ENCODE measurements at places on chromosomes 6 and 20.
A peak's percentile ranks its signal among the peaks of the same experiment; 100 is the strongest.

DNA sequence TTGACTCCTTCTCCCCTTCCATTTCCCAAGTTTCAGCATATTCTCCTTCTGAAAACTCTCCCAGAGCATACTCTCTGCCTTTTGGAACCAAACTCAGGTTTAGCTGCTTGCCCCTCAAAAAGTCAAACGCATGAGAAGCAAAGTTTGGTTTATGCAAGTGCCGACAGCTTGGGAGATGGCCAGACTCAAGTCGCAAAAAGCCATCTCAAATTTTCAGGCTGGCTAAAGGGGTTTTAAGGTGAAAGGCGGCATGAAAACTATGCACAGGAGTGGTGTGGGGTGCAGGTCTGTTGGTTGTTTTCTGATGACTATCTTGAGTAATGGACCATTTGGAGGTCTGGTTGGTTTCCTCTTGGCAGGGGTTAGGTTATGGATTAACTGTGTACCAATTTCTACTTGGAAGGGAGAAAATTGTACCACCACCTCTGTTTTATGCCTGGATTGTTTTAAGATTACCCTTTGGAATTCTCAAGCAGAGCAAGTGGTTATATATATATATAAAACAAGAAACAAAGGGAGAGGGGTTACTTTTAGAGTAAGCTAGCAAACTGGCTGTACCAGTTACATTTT, 52.4 kb upstream of the SCGN start:
- DNase-seq = no peak

DNA sequence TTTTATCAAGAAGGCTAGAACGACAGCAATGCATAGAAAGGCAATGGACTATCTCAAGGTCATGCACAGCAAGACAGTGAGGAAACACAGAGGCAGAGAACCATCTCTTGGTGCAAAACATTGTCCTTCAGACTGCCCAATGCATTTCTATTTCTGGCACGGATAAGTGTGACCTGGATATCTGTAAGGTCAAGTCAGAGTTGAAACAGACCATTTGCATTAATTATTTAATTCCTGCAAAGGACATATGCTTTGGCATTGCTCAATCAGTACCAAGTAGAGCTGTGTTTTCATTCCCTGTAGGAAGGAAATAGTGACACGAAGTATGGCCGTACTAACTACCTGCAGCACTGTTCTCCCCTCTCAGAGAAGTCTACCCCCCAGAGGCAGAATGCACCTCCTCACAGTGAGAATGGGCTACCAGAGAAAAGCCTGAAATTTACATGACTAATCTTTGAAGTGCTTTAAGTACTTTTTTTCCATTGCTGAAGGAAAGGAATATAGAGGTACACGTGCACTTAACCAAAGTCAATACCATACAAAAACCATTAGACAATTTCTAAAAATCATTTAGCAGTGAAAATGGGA, 32.1 kb upstream of the GSTA4 start:
- DNase-seq = no peak

- DNase-seq = no peak
Measured at GRCh38 chr6:36269834-36270705, at the start of gene PNPLA1. PNPLA1 (plus strand) TSS chr6:36270060; CDS start chr6:36270460, 400 bp downstream.

- no peak for DNase-seq
Measured at GRCh38 chr6:13908955-13909381, 15.8 kb upstream of the RNF182 start.

DNA sequence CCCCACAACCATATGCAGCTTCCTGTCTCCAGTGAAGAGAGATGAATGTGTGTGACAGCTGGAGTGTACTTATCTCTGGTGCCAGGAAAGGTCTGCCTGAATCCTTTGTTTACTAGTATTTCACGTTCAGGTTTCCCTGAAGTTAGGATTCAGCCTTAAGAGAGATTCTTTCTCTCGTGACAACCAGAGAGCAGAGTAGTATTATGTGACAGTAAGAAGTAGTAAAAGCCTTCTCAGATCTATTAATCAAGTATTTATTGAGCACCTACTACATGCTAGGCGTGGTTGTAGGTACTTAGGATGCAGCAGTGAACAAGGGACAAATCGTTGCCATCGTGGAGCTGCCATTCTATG, 949 bp downstream of the KIFC1 start:
- no peak for DNase-seq

DNA sequence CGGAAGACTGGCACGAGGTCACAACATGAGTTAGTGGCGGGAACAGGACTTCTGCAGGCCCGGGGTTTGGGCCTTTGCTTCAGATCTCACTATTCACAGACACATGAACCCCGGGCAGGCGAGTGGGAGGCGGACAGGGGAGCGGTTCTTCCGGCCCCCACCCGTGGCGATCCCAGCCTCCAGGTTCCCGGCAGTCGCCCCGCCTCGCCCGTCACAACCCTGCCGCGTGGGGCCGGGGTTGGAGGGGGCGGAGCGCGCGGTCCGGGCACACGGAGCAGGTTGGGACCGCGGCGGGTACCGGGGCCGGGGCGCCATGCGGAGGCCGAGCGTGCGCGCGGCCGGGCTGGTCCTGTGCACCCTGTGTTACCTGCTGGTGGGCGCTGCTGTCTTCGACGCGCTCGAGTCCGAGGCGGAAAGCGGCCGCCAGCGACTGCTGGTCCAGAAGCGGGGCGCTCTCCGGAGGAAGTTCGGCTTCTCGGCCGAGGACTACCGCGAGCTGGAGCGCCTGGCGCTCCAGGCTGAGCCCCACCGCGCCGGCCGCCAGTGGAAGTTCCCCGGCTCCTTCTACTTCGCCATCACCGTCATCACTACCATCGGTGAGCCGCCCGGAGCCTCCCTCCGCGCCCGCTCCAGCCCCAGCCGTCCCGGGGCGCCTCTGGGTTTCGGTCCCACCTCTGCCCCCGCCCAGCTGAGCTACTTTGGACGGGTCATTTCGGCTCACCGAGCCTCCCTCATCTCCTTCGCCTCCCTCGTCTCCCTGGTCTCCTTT, at the start of gene KCNK15:
Gene KCNK15, plus strand, starts transcription at position 268 of the 769 bp plus-strand sequence. Its CDS starts 46 bp downstream, at position 314.
- DNase-seq = no peak

- DNase-seq = no peak
Measured at GRCh38 chr6:42692137-42692911, 30.1 kb downstream of the PRPH2 start.

- no peak for DNase-seq
Measured at GRCh38 chr20:45827712-45828111, 600 bp upstream of the TNNC2 start.

DNA sequence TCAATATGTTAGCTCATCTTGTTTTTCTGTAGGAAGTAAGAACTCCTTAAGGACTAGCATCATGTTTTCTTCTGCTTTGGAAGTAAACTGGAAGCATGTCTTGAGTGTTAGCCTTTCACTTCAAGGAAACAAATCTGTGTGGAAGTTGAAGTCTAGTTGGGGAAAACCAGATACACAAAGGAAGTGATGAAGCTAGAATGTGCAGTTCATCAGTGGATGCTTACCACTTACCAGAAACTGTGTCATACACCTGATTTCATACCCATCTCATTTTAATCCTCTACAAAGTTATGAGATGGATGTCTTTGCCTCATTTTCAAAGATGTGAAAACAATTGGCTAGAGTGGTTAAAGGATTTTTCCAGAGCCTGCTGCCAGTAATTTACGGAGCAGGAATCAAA, 75.8 kb downstream of the TMEM170B start:
- no peak for DNase-seq

DNA sequence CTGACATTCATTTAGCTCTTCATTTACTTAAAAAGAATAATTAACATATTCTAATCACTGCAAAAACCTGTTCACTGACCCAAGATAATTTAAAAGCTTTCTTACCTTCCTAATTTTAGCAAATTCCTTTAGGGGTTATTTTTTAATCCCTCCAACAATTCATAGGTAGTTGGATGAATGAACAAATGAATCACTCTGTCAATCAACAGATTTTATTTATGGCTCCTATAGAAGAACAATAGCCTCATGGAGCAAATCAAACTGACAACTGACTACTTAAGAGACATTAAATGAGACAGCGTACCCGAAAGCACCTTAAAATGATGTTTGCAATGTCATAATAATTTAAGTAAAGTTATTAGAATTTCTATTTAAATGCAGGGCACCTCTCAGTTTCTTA, 31.5 kb upstream of the GJA1 start:
- DNase-seq = no peak

- DNase-seq = no peak
Measured at GRCh38 chr20:54479138-54479906, 3.9 kb downstream of the DOK5 start.

GRCh38 chr6:112562301-112563231, 215.4 kb downstream of the RFPL4B start:
- DNase-seq = no peak

DNA sequence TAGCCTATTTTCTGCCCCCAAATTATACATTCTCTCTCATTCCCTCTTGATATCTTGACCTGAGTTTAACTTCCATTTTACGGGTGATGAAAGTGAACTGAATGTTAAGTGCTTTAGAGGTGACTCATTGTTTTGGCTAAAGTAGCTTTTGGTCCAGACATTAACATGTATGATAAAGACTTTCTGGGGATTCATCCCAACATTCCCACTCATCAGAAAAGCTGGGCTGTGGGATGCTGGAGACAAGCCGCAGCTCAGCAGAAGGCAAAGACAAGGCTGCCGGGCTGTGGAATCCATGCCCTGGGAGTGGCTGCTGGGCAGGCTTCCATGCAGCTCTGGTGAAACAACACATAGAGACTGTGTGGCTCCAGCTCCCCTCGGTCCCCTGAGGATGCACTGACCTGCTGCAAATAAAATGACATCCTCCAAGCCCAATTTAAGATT, 89.9 kb upstream of the SYNDIG1 start:
- DNase-seq = no peak

DNA sequence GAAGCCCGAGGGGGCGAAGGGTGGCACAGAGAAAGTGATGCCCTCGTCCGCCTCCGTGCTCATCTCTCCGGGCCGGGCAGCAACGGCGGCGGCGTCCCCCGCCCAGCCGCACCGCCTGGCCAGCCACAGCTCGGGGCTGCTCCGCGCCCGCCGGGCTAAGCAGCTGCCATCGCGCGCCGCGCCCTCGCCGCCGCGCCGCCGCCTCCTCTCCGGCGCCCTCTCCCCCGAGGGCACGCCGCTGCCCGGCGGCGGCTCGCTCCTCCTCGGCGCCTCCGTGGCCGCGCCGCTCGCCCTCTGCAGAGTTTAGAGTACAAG, 225 bp downstream of the MAP3K5 start:
- DNase-seq = peak; percentile 58

GRCh38 chr6:151763303-151763702, 44.2 kb upstream of the ESR1 start:
- DNase-seq = no peak

DNA sequence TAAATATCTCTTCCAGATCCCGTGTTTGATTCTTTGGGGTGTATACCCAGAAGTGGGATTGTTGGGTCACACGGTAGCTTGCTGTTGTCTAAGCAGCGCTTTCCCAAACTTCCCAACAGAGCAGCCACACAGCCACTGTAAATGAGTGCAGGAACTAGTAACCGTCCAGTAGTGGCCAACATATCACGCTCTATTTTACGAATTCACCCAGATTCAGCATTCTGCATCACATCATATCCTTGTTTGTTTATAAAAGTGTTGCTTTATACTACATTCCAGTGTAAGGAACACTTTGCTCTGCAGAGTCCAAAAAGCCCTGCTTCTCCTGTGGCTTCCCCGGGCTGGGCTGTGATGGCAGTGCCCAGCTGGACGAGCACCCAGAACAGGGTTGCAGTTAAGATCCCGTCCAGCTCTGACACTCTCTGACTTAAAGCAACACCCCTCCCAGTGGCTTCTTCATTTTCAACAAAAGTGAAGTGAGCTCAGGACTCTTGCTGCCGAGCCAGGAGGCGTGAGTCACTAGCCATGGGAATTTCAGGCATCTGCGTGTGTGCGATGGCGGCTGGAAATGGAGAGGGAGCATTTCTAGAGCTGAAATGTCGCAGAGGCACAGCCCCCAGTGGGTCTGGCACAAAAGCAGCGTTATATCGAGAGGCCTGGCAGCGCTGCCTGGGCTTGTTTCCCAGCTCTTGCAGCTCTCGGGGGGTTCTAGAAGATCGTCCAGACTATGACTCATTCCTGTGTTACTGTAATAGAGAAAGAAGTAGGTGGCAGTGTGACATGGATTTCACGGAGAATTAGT, 216.3 kb upstream of the ECI2 start:
- DNase-seq = no peak

- DNase-seq = no peak
Measured at GRCh38 chr6:91718198-91718597, 1131.3 kb upstream of the MAP3K7 start.

DNA sequence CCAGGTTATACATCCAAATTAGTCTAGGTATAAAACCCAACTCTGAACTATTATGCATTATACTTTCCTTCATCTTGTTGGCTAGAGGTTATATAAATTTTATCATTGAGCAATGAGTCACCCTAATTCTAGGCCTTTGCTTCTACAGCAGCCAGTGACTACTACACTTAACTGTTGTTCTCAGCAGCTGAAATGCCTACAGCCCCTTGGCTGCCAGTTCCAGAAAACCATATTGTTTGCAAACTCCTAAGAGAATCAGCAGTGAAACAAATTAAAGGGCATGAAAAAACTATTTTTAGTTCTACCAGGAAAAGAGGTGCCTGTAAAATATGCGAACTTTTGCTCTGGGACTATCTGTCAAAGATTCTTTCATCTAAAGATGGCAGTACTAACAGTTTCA, 292.8 kb downstream of the FRK start:
- DNase-seq = no peak

- no peak for DNase-seq
Measured at GRCh38 chr6:149990661-149991471, 27.1 kb downstream of the ULBP1 start.

DNA sequence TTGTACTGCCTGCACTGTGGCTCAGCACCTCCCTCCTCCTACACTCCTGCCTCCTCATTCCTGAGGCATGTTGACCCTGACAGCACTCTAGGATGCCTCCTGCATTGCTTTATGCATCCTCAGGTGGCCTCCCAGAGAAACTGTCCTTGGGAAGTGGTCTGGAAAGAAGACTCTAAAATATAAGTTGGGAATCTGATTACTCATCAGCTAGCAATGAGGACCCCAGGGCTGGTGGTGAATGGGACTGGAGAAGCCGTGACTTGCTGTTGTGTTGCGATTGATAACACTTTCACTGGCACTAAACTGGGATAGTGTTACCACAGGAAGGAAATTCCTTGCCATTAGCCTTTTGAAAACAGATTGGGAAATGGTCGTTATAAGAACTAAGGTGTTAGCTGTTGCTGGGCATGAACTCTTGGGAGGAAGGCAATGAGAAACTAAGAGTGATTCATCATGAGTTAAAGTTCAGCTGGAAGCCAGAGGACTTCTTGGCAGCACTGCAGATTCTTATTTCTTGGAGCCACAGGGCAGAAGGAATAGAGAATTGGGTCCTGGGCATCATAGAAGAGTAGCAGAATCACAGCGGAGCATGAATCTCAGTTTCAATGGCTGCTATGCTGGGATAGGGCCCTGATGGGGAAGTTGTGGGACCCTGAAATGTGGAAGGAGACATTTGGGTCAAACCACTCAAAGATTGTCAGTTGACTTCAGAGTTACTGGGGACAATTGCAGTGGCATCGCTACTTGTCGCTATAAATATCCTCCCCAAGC, 10.1 kb upstream of the SIRPD start:
- no peak for DNase-seq

GRCh38 chr6:117072781-117073180, 192.6 kb upstream of the VGLL2 start:
- DNase-seq = no peak

Data from DMS 273 treated with DMSO at 0.1 percent for 48 hours (cell line).